ENCODE measurements at places on chromosomes 2 and 18.

GRCh38 chr2:97011977-97012569 is 25.7 kb upstream of the FAM178B start:
- peak; percentile 12 for DNase-seq

DNA sequence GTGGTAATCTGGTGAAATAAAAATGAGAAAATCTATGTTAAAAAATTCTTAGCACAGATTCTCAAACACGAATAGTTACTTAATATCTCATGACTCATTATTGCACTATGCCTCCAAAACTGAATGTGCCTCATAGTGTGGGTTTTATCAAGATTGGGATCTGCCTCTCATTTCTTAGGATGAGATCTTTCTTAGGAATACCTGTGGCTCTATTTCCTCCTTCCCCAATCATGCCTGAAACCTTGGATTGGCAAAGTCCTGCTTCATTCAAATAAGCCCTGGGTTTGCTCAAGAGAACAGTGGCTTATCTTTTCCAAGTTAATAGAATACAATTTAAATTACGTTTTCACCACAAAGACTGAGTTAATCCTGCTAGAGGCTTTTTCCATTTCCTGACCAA is 100.3 kb downstream of the DPP10 start:
- DNase-seq, result no peak

- DNase-seq, result no peak
These were observed 27.2 kb downstream of the NAT8 start for GRCh38 chr2:73614997-73615396.

DNA sequence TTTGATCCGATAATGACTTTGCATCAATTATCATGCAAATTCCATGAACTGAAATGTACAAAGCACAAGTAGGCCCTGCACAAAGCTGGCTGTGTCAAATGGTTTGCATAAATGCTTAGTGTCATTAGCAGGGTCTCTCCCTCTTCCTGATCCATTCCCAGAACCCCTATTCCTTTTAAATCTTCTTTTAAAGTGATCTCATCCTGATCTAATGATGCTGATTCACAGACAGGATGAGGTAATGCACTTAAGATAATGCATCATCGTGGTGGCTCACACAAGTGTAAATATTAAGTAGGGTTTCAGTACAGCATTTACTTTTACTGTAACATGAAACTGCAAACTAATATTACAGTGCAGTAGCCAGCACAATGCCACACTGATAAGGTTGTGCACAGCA is 304.8 kb upstream of the SOX11 start:
- DNase-seq, result no peak

DNA sequence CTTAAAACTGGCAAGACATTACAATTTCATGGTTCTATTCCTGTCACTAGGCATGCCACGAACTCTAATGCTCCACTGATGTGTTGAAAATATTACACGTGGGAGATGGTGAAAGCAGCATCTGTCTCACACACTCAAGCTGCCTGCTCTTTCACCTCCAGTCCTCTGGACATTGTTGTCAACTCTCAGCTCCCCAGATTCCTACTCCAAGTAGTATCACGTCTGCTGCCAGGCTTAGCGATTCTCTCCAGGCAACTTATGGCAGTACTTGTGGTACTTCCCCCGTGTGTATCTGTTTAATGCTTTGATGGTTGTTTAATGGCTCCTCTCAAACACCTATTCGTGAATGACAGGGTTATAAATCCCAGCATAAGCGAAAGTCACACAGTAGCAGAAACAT is 103.8 kb downstream of the TMEFF2 start:
- DNase-seq, result peak; percentile 4

DNA sequence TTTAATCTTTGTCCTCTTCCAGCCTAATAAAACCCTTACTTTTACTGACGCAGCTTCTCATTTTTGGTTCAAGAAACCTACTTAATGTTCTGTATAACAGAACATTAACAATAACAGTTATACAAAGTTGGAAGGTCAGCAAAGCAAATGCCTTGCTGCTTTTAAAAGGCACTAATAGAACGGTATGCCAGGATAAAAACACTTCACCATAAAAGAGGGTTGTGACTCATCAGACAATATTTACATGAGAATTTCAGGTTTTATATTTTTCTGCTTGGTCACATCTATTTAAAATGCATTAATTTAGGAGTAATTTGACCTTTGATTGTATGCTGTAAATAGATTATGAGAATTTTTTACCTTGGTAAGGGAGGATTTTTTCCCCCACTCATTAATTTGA is 3.0 kb downstream of the KLHL41 start:
- no peak for DNase-seq

GRCh38 chr2:30903326-30903725 is 96.1 kb upstream of the CAPN13 start:
- no peak for DNase-seq

DNA sequence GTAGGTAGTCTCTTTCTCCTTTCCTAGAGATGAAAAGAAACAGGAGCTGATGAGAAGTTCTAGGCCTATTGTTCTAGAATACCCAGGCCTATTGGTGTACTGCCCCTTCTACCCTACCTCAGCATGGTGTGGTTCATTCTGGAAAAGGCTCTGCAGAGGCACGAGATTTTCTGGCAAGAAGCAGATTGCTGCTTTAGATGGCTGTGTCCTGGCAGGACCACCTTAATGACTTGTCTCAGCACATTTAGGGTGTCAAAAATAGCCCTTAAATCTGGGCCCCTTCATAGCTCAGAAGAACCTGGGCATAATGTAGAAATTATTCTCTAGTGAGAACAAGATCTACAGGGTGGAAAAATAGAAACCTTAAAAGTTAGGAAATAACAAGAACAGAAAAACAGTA is 87.9 kb downstream of the BCL2L11 start:
- DNase-seq, result no peak

DNA sequence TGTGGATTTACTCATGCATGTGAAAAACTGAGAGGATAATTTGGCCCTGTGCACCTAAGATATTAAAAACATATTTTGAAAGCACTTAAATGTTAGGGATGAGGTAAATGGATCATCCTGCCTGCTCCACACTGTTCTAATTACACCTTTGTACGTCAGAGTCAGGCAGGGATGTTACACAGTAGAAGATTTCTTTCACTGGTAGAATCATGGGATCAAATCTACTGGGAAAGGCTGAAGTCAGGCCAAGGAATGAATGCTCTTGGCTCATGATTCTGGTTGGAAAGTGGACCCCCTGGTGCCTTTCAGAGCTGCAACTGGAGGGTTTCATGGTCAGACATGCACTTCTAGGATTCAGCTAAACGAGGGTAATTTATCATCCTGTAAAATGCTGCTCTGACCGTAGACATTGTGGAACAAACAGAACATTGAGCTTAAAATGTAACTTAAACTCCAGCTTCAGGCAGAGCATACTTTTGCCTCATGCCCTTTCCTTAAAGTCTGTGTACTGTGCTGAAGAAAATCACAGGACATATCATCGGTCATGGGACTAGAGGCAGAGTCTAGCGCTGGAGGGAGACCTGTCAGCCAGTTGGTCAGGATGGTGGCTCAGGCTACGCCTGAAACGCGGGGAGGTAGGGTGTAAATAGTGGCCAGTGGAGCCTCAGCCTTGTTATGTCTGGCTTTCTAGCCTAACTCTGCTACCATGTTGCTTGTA is 4.9 kb downstream of the KCNE4 start:
- DNase-seq, result no peak

DNA sequence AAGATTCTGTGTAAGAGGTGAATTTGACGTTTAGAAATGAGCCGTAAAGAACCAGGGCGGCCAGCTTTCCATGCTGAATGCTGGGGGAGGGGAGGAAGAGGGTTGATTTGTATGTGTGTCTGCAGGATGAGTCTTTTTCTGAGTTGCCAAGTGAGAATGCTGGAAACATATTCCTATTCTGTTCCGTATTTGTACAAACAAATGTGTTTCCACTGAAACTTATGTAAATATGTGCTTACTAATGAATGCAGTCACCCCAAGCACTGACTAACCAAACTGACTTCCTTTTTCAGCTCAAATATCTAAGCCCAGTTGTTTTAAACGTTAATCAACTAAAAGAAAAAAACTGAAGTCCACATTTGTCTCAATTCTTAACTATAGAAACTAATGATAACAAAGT is 74.9 kb upstream of the APCDD1 start:
- DNase-seq, result peak; percentile 66

DNA sequence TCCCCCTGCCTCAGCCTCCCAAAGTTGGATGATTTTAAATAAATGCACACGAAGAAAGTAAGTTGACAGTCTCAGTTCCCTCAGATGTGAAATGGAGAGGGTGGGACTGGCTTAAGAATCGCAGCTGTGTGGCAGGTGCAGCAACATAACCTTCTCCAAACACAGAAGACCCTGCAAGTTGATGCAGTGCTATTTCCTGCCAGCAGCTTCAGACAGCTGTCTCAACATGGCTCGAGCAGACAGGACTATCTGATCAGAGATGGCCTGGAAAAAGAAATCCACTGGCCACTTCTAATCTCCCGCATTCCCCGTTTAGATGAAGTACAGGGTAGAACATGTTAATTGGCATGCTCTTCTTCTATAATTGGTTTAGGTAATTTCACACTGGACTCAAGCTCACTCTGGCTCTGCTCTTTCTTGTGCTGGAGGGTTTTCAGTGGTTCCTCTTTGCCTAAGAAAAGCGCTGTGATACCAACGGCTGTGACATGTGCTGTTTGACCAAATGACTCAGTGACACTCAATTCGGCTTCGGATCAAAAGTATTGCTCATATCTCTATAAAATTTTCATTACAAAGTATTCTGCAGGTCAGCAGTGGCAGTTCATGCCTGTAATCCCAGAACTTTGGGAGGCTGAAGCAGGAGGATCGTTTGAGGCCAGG is 40.2 kb downstream of the MYOM1 start:
- no peak for DNase-seq

- DNase-seq, result no peak
These were observed 1099.9 kb downstream of the DPP10 start for GRCh38 chr2:115542331-115542730.

DNA sequence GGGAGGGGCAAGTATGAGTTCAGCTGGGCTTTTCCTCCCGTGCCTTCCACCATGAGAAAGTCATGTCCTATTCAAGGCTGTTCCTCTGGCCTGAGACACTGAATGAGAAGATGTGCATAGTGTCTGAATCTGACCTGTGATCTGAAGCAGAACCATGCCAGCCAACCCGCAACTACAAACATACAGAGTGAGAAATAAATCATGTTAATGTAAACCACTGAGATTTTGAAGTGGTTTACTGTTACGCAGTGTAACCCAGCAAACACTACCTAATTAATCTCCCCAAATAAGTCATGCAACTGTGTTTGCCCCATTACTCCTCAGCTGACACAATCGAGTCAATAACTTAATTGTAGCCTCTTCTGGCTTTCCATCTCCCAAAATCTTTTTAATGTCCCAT is 49.2 kb downstream of the METTL4 start:
- no peak for DNase-seq

GRCh38 chr2:119440501-119440870 is 8.8 kb downstream of the TMEM37 start:
- DNase-seq, result no peak

GRCh38 chr2:215870088-215870490 is 143.3 kb downstream of the MREG start:
- peak; percentile 59 for DNase-seq

DNA sequence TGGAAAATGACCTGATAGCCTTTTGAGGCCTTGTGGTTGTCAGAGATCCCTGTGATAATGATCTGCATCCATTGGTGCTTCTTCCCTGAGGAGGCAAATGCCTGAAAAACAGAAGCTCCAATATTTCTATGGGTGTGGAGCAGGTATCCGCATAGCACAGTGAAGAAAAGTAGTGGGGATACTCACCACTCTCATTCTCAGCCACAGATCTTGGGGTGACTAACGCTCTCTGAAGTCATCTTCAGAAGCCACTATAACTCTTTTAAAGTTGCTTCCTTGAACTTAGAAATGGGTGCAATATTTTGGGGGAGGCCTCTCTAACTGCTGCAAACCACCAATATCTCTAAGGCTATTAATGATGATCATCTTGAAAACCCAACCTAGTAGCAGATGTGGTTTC is 46.2 kb downstream of the ARHGAP15 start:
- no peak for DNase-seq

GRCh38 chr2:24400207-24400907 is 40.0 kb upstream of the ITSN2 start:
- no peak for DNase-seq

DNA sequence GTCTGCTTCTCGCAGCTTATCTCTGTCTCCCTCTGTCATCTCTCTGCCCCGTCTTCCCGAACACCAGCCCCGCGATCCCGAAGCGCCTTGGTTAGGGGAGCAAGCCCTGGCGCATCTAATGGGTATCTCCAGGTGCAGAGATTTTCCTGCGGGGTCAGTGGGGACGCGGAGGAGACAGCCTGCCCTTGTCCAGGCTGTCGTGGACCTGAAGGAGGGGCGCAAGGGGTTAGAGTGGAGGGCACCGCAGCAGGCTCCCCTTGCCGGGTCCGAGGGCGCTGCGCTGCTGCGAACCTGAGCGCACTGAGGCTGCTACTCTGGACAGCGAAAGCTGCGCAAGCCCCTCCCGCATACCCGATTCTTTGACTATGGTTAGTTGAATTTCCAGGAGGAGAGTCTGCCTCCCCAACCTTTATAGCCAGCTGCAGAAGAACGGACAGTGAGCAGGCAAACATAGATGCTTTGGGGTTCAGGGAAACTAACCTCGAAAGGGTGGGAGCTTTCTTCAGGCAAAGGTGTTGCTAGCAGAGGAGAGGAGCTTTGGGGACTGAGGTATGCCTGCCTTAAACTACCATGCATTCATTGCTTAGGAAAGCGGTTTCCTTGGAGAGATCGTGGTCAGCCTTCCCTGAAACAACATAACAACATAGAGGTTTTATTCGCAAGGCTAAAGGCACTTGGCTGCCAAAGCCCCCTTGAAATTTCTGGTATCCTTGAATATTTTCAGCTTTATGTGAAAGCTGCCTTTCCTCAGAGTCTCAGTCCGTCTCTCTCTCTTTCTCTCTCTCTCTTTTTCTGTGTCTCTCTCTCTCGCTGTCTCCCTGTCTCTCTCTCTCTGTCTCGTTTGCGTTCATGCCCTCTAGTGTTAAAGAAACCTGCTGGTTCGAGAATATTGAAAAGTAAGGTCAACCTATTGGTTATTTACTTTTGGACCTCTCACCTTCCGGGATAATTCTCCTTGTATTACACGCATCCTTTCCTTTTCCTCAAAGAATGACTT is 1.6 kb downstream of the GALNT13 start:
- DNase-seq, result no peak

- no peak for DNase-seq
These were observed 19.3 kb downstream of the ZAP70 start for GRCh38 chr2:97732436-97733340.

GRCh38 chr2:177721087-177721486 is 328.5 kb downstream of the AGPS start:
- DNase-seq, result no peak

- DNase-seq, result no peak
These were observed 40.0 kb downstream of the GKN2 start for GRCh38 chr2:68912732-68913131.

- DNase-seq, result no peak
These were observed 17.0 kb downstream of the BABAM2 start for GRCh38 chr2:27907547-27907946.

GRCh38 chr2:112199188-112199587 is 55.7 kb downstream of the ZC3H8 start:
- DNase-seq, result no peak

GRCh38 chr2:204010628-204011560 is 74.3 kb downstream of the ICOS start:
- DNase-seq, result no peak

GRCh38 chr2:180938451-180938850 is 42.0 kb upstream of the UBE2E3 start:
- peak; percentile 3 for DNase-seq

All from AG08395 (cell line).